Aorta (tissue), 5 donors: ENCODE measurements at places on chromosomes 5 and 9. TPM values are rescaled to one million over a fixed set of nuclear protein-coding genes. Genes with fewer than 3 reads are reported as not detected.
A peak's percentile ranks its signal among the peaks of the same experiment; 100 is the strongest.

DNA sequence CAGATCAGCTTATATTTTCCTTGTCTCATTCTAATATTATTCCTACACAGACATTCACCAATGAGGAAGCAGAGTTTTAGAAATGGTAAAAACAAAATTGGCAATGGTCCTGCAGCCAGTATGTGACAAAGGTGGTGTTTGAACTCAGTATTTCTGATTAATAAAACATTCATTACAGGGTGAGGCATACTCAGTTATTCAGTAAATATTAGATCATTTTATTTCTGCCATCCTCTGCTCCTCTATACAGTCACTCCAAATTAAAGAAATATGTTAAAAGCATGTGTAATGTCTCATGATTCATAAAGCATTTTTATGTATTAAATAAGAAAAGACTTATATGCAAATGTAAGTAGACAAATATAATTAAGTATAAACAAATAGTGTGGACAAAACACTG is 684.6 kb upstream of the ACO1 start:
- DNase-seq = no peak

DNA sequence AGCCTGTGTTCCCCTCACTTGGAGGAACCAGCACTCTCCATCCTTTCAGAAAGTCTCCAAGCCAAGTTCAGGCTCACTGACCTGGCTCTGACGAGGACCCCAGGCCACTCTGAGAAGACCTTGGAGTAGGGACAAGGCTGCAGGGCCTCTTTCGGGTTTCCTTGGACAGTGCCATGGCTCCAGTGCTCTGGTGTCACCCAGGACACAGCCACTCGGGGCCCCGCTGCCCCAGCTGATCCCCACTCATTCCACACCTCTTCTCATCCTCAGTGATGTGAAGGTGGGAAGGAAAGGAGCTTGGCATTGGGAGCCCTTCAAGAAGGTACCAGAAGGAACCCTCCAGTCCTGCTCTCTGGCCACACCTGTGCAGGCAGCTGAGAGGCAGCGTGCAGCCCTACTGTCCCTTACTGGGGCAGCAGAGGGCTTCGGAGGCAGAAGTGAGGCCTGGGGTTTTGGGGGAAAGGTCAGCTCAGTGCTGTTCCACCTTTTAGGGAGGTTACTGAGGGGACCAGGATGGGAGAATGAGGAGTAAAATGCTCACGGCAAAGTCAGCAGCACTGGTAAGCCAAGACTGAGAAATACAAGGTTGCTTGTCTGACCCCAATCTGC is 4.7 kb upstream of the NUP214 start:
- DNase-seq = no peak

DNA sequence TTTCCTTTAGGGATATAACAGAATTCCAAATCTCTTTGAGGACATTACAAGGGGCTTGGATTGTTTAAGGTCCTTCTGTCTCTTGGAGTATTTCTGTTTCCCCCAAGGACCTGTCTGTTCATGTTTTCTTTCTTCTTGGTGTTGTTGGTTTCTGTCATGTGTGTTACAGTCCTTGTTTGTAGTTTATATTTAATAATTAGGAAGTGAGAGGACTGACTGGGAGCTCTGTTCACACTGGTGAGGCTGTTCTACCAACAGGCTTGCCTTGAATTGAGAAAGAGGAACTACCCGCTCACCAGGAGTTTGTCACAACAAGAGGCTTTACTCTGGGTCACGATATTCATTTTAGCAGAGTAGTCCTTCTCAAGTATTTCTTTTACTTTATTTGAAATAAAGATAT is 119.2 kb upstream of the SV2C start:
- no peak for DNase-seq

DNA sequence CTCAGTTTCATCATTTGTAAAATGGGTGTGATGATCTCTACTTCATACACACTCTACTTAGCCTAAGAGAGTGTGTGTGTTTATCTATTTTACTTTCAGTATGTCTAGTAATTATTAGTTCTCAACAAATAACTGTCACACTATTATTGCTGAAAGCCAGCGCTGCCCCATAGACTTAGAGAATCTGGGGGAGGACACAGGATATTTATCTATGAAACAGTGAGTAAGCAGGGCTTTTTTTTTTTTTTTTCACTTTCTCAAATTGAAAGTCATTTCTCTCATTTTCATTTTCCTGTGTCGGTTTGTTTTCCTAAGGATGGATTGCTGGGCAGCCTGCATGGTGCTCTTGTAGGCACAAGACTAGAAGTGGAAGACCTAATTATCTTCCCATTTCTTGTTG is 248.4 kb upstream of the RPS23 start:
- DNase-seq = no peak

DNA sequence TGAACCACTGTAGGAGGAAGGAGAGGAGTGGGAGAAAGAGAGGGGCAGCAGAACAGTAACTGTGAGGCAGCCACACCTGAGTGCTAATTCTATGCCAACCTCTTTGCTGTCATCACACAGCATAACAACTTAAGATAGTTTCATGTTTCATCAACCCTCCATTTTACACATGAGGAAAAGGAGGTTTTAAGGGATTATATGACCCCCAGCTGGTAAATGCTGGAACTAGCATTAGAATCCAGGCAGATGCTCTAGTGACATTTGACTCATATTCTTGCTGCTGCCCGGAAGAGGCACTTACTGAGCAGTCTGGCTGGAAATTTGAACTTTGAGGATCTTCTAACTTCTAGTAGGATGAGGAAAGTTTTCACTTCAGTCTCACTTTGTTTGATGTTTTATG is 24.1 kb upstream of the VLDLR start:
- no peak for DNase-seq

GRCh38 chr5:177546258-177546741 is 8.1 kb downstream of the FAM193B start:
- peak; percentile 79 for DNase-seq

DNA sequence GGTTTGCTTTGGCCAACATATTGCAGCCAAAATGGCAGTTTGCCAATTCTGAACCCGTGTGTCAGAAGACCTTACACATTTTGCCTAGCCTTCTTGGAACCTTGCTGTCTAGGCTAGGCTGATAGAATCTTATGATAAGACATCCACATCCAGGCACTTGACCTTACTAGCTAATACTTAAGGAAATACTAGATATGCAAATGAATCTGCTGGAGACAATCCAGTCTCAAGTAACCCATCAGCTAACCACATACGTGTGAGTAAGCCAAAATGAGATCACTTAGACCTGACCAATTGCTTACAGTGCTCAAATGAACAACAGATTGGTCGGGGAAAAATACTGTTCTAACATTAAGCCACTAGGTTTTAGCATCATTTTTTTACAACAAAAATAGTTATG is 1504.6 kb upstream of the CDH9 start:
- DNase-seq = no peak

DNA sequence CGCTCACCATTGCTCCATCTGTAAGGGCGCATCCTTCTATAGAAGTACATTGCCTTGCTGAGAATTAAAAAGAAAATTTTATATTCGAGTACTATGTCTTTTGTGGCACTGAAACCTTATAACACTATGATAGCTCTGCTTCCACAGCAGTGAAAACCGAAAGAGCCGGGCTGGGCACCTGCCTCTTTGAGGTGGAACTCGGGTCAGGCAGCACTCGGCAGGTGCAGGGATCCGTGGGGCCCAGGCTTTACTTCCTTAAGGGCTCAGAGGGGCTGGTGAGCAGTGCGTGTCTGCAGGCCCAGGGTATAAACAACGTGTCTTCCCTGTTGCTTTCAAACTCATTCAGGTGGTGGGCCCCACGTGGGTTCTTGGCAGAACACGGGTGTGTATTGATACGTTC is 69.9 kb downstream of the OTULIN start:
- no peak for DNase-seq

DNA sequence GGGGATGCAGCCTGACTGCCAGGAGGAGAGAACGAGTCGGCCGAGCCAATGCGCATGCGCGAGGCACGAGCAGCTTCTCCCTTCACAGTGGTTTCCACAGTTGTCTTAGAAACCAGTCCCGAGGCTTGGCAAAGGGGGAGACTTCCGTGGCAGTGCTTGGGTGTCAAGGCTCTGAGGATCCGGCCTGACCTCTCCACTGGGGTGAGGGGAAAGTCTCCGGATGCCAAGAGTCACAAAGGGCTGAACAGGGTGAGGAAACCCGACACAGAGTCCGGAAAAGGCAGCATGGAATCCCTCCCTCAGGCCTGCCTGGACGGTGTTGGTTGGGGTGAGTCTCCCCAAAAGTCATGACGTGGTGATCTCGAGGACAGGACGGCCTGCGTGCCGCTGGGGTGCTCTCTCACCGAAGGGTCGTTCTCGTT is 475.5 kb downstream of the SPATA31A7 start:
- DNase-seq = peak; percentile 63

DNA sequence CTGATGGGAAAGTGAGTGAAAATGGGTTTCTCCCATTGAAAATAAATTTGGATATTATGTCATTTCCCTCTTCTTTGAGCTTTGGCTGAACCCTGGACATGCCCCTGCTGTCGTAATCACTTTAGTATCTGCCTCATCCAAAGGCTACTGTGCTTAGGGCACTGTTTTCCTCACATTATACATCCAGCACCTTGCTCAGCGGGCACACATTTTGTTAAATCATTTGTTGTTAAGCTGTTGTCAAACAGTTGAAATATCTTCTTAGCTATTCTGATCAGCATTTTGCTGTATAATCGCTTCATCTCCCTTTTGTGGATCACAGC is 352.7 kb upstream of the CD180 start:
- no peak for DNase-seq

- no peak for DNase-seq
Observed at GRCh38 chr9:1051584-1052275, 1.6 kb downstream of the DMRT2 start.

DNA sequence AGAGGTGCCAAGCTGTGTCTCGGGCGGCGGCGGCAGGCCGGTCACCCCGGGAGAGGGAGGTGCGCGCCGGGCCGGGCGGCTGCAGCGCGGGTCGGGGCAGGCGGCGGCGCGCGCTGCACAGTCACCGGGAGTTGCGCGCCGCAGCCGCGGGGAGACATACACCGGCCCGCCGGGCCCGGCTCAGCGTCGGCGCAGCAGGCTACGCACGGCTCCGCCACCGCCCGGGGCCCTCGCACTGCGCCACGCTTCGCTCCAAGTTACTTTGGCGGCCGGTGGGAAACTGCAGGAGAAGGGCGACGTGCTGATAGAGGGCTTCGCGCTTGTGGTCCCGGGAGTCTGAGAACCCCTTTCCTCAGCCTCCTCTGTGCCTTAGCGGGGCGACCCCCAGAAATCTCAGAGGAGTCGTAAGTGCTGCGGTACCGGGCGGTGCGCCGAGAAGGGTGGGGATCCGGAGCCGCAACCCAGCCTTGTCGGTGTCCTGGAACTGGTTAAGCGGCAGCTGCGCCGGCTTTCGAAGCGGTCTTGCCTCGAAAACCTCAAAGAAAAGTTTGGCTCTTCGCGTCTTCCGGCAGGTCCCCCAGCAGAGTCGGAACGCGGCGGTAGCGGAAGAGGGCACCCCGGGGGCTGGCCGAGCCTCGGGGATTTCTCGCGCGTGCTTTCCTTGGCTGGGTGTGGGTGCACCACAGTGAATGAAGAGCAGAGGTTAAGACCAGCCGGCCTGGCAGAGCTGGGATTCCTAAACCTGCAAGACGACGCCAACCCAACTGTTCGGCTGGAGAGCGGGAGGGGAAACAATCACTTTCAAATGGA is at the start of gene EFNA5:
TSS of gene EFNA5 (minus strand) at position 6 of the 810 bp plus-strand sequence.
- DNase-seq = peak; percentile 53

GRCh38 chr5:175670372-175670771 is 12.5 kb downstream of the HRH2 start:
- DNase-seq = no peak

- DNase-seq = no peak
Observed at GRCh38 chr9:104984542-104984941, 56.6 kb upstream of the ABCA1 start.

GRCh38 chr9:12968093-12968492 is 193.3 kb downstream of the LURAP1L start:
- no peak for DNase-seq

GRCh38 chr5:13354611-13355010 is 589.9 kb downstream of the DNAH5 start:
- no peak for DNase-seq

- DNase-seq = no peak
Observed at GRCh38 chr9:34399729-34400128, 23.0 kb upstream of the MYORG start.

DNA sequence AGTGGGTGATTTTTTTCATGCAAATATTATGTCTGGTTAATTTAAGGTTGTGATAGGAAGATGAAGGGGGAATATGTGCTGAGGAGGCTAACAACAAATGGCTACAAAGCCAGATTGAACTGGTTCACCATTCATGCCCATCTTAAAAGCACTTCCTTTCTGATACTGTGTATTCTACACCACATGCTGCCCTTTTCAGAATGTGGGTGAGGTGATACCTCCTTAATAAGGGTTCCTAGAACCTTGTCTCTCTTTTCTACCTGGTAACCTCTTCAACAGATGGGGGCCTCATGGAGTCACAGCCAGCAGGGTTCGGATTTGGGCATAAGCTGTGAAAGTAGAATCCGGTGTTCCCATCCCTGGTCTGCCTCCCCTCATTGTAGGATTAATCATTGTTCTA is 1064.0 kb upstream of the SEMA6A start:
- DNase-seq = no peak

- DNase-seq = peak; percentile 32
Observed at GRCh38 chr9:134943411-134943810, 25.7 kb upstream of the FCN1 start.

GRCh38 chr9:87725900-87726709 is at the start of gene CTSL:
TSS of gene CTSL (plus strand) at chr9:87726119. CDS start at chr9:87727604, 1,485 bp downstream.
- DNase-seq = peak; percentile 96

DNA sequence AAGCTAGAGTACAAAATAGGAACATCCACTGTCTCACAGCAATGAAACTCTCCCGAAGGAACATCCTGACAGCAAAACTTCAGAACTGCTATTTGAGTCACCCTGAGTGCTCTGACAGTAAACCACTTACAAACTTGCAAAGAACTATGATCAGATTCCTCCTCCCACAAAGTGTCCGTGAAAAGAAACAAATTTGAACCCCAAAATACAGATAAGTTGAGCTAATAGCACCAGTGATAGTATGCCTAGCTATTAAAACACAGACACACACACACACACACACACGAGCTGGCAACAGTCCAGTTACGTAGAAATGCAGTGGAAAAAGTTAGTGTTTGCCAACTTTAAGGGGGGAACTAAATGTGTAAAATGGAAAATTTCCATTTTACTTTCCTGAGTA is 3.1 kb upstream of the GLIS3 start:
- DNase-seq = no peak

DNA sequence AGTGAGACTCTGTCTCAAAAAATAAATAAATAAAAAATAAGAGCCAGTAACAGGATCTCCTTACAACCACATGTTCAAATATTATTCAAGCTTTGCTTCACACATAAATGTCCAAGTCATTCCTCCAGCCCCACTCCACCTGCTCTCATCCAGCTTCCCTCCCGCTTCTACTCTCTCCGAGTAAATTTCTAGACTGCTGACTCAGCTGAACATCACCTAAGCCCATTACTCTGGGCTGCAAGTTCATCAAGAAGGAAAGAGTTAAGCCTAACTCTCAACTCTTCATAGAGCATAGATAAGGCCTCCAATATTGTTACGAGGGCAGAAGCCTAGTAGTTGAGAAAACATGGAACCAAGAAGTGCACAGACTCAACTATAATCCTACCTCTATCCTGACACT is 300.2 kb downstream of the FBXL17 start:
- DNase-seq = no peak

ZDHHC11B gene
- total RNA-seq = 17.7 TPM

GRIA1 gene
- total RNA-seq = 6.5 TPM

SWI5 gene
- 22.1 TPM for total RNA-seq

TDRD7 gene
- 17.0 TPM for total RNA-seq

SLC6A19 gene
- total RNA-seq = not detected

WNK2 gene
- total RNA-seq = 3.7 TPM

SLC25A2 gene
- 1.1 TPM for total RNA-seq

NUTM2F gene
- total RNA-seq = not detected
